Gastrocnemius medialis (tissue), 4 donors: ENCODE measurements at places on chromosomes 4 and X.

GRCh38 chr4:106495476-106495875, 126.9 kb upstream of the GIMD1 start:
- no peak for DNase-seq

DNA sequence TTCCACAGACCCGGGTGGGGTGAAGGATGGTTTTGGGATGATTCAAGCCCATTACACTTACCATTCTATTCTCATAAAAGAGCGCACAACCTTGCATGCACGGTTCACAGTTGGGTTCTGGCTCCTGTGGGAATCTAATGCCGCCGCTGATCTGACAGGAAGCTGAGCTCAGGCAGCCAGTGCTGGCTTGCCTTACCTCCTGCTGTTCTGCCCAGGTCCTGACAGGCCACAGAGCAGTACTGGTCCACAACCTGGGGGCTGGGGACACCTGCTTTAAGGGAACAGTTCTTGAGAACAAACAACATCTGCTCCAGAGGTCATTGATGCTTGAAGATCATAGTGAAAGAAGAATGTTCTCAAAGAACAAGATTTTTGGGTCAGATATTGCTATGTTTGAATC, 8.0 kb upstream of the HS3ST1 start:
- DNase-seq = no peak

DNA sequence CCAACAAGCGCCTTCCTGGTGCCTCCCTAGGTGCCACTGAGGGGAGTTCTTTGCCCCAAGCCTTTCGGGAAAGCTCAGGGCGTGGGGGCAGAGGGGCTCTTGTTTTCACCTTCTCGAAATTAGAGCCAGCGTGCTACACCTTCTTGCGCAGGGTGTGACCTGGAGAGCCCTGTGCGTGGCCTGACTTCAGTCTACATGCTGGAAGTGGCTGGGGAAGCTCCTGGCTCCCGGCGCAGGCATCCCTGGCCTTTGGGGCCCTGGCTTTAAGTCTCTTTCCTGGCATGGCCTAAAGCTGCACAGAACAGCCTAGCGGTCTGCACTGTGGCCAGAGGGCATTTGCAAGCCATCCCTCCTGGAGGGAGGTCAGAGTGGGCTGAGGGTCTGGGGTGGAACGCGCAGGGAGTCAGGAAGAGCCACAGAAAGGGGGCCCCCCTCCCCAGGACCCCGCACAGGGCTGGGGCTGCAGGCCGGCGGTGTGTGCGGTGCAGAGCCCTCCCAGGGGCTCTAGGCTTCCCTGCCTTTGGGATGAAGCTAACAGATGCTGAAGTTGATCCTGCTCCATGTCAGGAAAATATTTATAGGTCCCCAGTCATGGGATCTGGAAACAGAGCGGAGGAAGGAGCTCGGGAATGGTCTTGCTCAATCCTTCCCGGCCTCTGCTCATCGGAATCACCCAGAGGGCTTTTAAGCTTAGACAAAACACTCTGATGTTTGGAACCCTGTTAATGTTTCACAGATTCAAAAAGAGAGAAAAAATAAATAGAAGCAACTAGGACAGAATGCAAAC, 781 bp upstream of the SPON2 start:
- peak; percentile 76 for DNase-seq

GRCh38 chr4:25928379-25929297, 14.6 kb downstream of the SMIM20 start:
- no peak for DNase-seq

GRCh38 chrX:46279925-46280313, 265.3 kb downstream of the ZNF674 start:
- no peak for DNase-seq

GRCh38 chr4:31275906-31276305, 555.7 kb downstream of the PCDH7 start:
- DNase-seq = no peak

DNA sequence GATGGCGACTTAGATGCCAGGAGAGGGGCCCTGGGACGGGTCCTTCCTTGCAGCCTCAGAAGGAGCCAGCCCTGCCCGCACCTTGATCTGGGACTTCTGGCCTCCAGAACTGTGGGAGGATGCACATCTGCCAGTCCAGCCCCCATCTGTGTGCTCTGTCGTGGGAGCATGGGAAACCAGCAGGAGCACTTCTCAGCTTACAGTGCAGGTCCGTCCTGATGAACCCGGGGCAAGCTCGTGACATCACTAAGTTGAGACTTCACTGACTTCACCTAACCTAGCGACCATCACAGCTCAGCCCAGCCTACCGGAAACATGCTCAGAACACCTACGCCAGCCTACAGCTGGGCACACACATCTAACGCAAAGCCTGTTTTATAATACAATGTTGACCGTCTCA, 38.1 kb downstream of the ABLIM2 start:
- no peak for DNase-seq

GRCh38 chr4:2794486-2795299, 1.8 kb downstream of the SH3BP2 start:
- no peak for DNase-seq

DNA sequence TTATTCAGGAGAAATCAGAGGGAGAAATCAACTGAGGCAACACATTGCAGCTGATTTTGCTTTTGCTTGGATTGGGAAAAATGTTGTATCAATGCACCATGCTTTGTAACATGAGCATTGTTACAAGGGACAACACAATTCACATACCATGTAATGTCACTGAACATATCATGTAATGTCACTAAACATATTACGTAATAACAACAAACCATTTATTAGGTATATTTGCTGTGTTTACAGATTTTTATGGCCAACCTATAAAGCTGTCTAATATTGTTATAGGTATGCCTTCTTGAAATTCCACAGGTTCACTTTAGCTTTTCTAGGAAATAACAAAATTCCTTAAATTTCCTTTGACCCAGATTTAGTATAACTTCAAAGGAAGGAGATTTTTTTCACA, 5.0 kb upstream of the HERC3 start:
- no peak for DNase-seq

GRCh38 chr4:148296498-148296897, 145.7 kb downstream of the NR3C2 start:
- no peak for DNase-seq

- no peak for DNase-seq
Measured at GRCh38 chr4:148057516-148057915, 325.6 kb downstream of the ARHGAP10 start.

GRCh38 chr4:183401473-183401872, 43.0 kb upstream of the CDKN2AIP start:
- no peak for DNase-seq

GRCh38 chr4:173793937-173794510, 264.0 kb upstream of the HAND2 start:
- no peak for DNase-seq

GRCh38 chr4:36445480-36445879, 164.1 kb downstream of the DTHD1 start:
- DNase-seq = no peak

DNA sequence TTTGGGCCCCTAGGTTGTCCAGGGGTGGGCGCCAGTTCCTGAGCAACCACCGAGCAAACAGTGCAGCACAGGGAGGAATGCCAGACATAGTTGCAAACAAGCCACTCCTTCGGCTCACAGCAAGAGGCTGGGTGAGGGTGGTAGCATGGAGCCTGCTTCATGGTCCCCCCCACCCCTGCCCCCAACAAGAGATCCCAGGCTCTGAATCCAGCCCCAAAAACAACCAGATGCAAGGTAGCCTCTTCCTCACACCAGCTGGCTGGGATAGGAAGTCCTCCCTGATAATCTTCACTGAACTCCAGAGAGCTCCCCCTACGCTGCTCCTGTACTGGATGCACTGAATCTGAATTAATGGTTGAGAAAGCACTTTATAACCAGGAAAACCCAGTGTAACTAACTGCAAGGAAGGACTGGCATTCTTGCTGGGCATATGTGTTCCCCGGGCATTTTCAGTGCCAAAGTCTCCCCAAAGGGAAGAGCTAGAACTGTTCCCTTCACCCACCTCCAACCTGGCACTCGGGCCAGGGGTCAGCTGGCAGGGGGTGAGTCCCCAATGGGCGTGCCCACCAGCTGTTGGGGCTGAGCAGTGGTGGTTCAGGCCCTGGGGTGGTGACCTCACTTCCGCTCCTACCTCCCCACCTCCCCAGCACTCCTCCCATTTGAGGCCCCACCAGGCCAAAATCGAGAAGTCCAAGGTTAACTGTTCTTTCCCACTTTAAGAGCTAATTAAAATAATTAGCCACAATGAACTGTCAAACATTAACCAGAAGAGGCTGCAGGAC, 1.5 kb downstream of the ELF4 start:
- DNase-seq = no peak

- no peak for DNase-seq
Measured at GRCh38 chr4:173332963-173333657, 1.0 kb downstream of the HMGB2 start.

GRCh38 chrX:139802048-139802447, 94.1 kb upstream of the MCF2 start:
- no peak for DNase-seq

GRCh38 chr4:36198068-36198808, 46.1 kb downstream of the ARAP2 start:
- no peak for DNase-seq

DNA sequence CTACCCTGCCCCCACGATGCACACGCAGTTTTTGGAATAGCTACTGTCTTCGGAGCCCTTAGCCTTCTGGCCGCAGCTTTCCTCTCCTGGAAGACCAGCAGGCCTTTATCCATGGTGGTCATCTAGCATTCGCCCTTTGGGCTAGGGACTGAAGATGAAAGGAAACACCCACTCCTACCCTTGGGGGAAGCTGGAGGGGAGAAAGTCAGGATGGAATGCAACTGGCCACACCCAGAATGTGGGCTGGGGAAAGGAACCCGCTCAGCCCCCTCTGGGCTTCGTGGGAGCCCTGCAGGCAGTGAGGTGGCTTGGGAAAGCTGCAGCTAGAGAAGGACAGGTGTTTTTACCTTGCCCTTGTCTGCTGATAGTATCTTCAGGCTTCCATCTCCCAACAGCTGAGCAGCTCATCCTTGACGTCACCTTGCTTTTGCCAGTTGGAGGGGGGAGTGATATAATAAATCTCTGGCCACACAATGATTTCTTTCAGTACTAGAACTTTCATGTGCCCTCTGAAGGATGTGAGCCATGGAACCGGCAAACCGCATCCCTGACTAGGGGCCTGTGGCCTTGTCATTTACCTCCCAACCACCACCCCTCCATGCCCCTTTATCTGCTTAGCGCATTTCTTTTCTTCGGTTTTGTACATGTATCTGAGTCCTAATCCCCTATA, 59.0 kb downstream of the ELF4 start:
- no peak for DNase-seq

GRCh38 chrX:13837290-13837745, 20.4 kb upstream of the GPM6B start:
- DNase-seq = no peak

DNA sequence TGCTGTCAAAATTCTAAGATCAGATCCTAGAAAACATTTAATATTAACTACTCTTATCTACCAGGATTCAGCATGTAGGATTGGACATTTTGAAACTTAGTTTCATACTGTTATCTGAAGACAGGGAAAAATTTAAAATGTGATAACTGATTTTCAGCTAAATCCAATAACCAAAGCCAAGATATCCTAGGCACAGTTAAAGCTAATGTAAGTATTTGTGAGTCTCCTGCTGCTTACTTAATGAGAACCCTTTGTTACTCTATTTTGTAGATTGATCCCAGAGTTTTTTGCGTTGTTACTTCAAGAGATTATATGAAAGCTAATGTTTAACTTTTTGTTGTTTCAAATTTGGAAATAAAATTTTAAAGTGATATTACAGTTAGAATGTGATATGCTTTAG, 2.0 kb downstream of the CPE start:
- DNase-seq = no peak

- DNase-seq = no peak
Measured at GRCh38 chrX:39497702-39498265, 600.0 kb downstream of the BCOR start.

GRCh38 chr4:6710282-6710681, 617 bp upstream of the MRFAP1L1 start:
- DNase-seq = no peak

GRCh38 chrX:17475449-17476217, 100.6 kb downstream of the NHS start:
- no peak for DNase-seq

DNA sequence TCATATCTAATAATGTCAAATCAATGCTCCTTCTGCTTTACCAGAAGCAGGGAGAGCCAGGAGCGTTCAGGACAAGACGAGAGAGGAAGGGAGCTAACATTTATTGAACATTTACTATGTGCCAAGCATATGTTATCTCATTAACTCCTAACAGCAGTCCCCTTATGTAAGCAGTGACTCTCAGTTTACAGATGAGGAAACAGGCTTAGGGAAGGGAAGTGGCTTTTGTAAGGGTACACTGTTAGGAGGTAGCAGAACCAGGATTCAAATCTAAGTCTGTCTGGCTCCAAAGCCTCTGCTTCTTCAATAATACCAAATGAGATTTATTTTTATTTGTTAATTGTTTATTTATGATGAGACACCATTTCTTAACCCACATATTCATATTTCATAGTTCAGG, 2.6 kb upstream of the STARD8 start:
- DNase-seq = no peak

DNA sequence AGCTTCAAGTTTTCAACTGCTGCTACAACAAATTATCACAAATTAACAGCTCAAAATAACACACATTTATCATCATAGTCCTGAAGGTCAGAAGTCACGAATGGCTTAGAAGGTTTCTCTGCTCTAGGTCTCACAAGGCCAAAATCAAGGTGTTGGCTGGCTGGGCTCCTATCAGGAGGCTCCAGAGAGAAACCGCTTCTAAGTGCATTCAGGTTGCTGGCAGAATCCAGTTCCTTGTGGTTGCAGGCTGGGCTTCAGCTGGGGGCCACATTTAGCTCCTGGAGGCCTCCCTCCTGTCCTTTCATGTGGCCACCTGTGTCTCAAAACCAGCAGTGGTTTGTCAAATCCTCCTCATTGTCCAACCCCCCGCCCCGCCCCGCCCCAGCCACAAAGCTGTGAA, 15.4 kb downstream of the MRFAP1 start:
- DNase-seq = no peak

- no peak for DNase-seq
Measured at GRCh38 chrX:1393871-1394615, 2.1 kb upstream of the SLC25A6 start.

- DNase-seq = no peak
Measured at GRCh38 chrX:72102760-72103159, 29.0 kb downstream of the RTL5 start.

DNA sequence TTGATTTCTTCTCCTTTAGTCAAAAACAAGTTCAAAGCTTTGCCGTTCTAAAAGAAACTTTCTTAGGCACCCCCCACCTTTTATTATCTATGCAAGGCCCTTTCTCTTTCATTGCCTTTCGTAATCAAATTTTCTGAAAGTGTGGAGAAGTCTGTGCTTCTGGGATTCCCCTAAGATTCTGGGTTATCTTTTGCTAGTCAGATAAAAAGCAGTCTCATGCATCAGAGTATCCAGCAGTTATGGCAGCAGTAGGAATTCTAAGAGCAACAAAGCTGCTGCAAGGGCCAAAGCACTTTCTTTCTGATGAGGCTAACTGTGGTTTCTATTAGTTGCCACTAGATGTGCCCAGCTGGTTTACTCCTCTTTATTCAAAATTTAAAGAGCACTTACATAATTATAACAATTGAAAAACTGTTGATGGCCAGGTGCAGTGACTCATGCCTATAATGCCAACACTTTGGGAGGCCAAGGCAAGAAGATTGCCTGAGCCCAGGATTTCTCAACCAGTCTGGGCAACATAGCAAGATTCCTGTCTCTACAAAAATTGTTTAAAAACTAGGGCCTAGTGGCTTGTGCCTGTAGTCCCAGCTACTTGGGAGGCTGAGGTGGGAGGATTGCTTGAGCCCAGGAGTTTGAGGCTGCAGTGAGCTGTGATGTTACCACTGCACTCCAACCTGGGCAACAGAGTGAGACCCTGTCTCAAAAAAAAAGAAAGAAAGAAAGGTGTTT, 296.2 kb downstream of the PAPSS1 start:
- DNase-seq = no peak

- peak; percentile 98 for DNase-seq
Measured at GRCh38 chr4:47914220-47914925, at the start of gene NFXL1. NFXL1 (minus strand) TSS chr4:47914583; CDS start chr4:47914203, 380 bp downstream.
